ENCODE measurements at places on chromosomes 12 and 14. TPM values are rescaled to one million over a fixed set of nuclear protein-coding genes. Genes with fewer than 3 reads are reported as not detected.

- DNase-seq = no peak
Measured at GRCh38 chr12:22656376-22656775, 31.4 kb downstream of the ETNK1 start.

GRCh38 chr12:98752726-98753125, 107.6 kb downstream of the APAF1 start:
- no peak for DNase-seq

DNA sequence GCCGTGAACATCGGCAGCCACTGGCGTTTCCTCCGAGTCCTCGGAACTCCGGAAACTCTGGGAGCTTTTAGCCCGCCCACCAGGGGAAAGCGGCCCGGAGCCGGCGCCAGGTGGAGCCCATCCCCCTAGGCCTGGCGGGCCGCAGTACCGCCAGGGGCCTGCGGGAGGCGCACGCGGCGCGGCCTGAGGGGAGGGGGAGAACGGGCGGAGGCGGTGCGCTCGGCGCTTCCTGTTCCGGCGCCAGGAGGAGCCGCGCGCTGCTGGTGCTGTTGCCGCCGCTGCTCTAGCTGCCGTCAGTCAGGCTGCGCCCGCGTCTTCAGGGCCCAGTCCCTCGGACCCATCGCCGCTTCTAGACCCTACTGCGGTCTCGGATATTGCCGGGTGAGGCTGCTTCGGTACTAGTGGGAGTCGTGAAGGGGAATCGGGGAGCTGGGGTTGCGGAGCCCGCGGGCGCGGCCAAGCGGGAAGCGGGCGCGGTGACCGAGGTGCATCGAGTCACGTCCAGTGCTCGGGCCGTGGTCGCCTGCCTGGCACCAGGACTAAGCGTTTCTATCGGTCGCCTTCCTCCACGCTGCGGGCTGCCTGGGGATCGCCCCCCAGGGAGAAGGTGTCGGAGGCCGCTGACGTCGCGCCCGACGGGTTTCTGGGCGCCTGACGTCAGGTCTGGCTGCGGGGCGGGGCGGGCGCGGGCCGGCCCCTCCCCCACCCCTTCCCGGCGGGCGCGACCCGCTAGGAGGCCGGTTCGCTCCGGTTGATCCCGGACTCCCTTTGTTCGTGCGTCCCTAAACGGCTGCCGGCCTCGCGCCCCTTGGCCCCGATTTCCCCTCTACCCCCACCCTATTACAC, at the start of gene MAPK1IP1L:
TSS of gene MAPK1IP1L (plus strand) at position 225 of the 846 bp plus-strand sequence. CDS start 10,037 bp downstream, outside the sequence.
- DNase-seq = peak; percentile 96

GRCh38 chr12:100706033-100706432, 88.5 kb upstream of the ANO4 start:
- DNase-seq = peak; percentile 98

DNA sequence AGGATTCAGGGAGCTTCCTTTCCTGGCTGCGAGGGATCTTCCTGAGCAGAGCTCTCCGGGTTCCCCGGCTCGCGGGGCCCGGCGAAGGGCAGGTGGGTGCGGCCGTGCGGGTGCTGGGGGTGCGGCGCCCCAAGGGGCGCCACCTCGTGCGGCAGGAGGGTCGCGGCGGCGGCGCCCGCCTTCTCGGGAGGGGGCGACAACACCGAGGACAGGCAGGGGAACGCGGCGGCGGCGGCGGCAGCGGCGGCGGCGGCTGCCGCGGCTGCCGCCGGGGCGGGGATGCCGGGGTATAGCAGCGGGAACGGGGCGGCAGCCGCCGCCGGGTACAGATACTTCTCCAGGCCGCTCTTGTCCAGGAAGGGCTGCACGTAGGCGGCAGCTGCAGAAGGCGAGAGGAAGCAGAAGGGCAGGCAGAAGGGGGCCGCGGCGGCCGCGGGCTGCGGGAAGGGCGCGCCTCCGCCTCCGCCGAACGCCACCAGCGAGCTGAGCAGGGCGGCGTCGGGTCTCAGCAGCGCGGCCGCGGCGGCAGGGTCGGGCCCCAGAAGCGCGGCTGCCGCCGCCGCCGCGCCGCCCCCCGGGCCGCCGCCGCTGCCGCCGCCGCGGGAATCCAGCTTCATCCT, 2.7 kb downstream of the BHLHE41 start:
- no peak for DNase-seq

GRCh38 chr14:102013669-102014200, 49.4 kb downstream of the DYNC1H1 start:
- no peak for DNase-seq

The MUCL1 gene
- not detected for total RNA-seq

The PRIMA1 gene
- 0.31 TPM for total RNA-seq

- no peak for DNase-seq
Measured at GRCh38 chr14:103068351-103069073, 11.2 kb upstream of the CDC42BPB start.

DNA sequence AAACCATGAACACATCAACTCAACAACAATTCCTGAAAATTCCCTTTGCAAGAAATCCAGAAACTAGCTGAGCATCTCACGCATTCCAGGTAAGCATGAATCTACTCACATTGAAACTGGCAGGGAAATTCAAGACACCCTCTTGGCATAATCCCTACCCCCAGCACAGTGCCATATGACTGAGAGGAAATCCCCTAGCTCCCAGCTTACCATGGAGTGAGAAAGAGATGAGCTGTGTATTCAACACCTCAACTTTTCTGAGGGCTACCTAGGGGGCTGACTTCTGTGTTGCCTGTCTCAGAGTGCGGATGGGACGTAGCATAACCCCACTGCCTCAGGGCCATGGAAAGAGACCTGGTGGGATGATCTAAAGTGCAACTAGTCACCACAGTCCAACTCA, 37.7 kb upstream of the GPR132 start:
- DNase-seq = no peak

DNA sequence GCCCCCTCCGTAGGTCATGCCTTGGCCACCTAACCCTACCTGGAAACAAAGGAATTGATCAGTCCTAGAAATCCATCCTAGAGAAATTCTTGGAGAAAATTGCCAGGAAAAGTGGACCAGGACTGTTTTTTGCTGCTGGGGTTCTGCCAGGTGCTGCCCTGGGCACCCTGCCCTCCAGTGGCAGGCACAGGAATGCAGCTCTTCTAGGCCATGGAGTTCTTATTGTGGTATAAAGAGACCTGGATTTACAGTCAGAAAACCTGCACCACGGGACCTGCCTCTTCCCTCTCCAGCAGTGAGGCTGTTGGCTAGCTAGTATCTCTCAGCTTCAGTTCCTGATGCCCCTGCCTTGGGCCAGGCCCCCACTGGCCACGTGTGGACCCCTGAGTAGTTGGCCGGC, 59.7 kb downstream of the SLC24A4 start:
- DNase-seq = peak; percentile 17

DNA sequence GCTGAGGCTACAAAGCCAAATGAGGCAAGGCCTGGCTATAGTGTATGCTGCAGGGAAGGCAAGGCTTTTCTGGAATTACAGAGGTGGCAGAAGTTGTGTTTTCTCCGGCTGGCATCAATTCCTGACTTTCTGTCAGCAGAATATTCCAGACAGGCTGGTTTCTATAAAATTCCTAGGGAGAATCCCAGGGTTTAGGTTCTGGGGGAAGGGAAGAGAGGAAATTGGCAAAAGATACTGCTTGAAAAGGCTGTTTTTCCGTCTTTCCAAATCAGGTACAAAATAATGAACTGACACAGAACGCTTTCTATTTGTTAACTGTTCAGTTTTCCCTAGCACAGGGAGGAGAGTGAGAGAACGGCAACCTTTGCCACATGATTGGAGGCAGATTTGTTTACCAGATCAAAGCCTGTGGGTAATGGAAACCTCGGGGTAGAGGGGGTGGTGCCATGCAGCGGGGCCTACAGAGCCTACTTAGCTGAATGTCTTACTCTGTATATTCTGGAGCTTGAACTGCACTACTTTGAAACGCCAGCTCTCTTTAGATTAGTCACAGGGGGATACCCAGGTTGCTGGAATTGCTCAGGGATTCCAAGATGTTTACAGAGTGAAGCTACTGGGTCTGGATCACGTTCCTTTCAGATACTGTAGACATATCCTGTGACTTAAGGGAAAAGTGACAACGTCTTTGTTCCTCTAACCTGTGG, 65.8 kb upstream of the DACT1 start:
- DNase-seq = peak; percentile 10

DNA sequence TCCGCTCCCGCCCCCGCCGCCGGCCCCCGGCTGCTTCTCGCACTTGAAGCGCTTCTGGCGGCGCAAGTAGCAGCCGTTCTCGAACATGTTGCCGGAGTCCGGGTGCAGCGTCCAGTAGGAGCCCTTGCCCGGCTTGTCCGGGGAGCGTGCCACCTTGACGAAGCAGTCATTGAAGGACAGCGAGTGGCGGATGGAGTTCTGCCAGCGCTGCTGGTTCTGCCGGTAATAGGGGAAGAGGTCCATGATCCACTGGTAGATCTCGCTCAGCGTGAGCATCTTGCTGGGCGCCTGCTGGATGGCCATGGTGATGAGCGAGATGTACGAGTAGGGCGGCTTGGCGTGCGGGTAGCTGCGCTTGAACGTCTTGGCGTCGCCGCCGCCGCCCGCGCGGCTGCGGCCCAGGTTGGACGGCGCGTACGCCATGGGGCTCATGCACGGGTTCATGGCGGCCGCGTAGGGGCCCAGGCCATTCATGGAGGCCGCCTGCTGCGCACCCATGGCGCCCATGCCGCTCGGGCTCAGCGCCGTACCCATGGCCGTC, 3.0 kb downstream of the FOXA1 start:
- no peak for DNase-seq

The TROAP gene
- 0.33 TPM for total RNA-seq

The LIN7A gene
- total RNA-seq = under 0.01 TPM

DNA sequence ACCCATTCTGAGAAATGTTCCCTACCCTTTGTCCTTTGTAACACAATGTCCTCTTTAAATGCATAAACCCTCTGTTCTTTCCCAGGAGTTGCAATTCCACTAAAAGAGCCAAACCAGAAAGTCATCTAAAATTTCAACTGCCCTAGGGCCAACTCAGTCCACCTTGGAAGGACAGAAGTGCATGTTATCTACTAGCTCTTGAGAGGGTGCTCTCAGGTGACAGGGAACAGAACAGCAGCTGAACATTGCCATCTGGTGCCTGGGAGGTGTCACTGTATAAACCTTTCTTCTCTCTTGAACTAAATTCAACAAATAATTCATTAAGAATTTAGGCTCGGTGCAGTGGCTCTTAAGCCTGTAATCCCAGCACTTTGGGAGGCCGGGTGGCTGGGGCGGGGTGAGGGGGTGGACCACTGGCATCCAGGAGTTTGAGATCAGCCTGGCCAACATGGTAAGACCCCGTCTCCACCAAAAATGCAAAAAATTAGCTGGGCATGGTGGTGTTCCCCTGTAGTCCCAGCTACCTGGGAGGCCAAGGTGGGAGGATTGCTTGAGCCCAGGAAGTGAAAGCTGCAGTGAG, 10.3 kb upstream of the FERMT2 start:
- peak; percentile 53 for DNase-seq

The OTOGL gene
- total RNA-seq = 0.17 TPM
